ENCODE measurements at places on chromosomes 4 and X.
A peak's percentile ranks its signal among the peaks of the same experiment; 100 is the strongest.

DNA sequence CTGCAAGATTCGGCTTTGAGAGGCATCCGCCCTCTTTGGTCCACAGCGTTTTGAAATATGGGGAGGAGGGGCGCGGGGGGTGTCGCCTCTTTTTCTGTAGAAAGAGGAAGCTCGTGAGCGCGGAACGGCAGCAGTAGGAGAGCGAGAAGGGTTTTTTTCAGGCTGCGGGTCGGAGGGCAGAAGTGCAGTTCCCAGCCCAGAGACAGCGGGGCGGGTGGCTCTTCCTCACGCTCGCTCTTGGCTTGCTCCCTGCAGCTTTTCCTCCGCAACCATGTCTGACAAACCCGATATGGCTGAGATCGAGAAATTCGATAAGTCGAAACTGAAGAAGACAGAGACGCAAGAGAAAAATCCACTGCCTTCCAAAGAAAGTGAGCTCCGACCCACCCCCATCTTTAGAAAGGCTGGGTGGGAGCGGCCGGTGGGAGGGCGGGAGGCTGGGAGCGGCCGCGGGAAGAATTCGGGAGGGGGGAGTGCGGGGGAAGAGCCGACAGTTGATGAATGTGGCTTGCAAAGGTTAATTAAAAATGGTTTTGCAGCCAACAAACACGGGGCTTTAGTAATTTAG lies 1.2 kb downstream of the TMSB4X start:
- no peak for DNase-seq

- no peak for DNase-seq
Observed at GRCh38 chr4:155497306-155497705, 120.5 kb upstream of the MAP9 start.

- DNase-seq, result no peak
Observed at GRCh38 chr4:4763822-4764557, 95.5 kb upstream of the MSX1 start.

DNA sequence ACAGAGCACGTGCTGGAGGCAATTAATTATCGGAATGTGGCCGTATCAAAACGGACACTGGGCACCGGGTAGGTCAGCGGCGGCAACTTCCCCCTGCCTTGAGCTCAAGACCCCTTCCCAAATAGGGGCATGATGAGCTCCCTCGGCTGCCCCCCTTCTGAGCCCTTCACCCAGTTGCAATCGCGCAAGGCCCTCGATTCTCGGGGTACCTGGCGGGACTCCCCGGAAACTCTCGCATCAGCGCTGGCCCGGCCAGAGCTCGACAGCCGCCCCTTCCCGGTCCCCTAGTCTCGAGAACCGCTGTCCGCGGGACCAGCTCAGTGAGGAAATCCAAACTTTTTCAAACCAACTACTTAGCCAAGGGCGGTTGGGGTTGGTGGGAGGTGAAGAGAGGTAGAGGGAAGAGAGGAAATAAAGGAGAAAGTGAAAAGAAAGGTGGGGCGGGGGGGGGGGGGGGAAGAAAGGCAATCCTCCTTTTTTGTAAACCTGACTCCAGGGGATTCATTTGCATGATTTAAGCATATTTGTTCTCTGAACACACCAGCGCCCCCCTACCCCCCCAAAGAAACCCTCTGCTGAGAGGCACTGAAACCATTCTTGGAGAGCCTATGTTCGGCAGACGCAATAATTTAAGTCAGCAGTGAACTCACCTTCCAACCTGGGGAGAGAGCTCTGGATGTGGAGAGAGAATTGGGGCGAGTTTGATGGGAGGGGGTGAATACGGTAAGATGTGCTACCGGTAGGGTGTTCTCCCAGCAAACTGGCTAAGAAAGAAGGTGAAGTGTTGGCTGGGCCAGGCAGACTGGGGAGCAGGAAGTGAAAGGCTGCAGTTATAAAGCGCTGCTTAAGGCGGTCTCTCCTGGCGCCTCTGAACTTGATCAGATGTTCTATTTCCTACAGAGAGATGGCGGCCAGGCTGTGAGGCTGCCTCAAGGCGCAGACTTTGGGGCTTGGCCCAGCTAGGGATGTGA lies 2.0 kb upstream of the ZIC3 start:
- no peak for DNase-seq

GRCh38 chr4:93649828-93650227 lies 178.7 kb upstream of the ATOH1 start:
- no peak for DNase-seq

DNA sequence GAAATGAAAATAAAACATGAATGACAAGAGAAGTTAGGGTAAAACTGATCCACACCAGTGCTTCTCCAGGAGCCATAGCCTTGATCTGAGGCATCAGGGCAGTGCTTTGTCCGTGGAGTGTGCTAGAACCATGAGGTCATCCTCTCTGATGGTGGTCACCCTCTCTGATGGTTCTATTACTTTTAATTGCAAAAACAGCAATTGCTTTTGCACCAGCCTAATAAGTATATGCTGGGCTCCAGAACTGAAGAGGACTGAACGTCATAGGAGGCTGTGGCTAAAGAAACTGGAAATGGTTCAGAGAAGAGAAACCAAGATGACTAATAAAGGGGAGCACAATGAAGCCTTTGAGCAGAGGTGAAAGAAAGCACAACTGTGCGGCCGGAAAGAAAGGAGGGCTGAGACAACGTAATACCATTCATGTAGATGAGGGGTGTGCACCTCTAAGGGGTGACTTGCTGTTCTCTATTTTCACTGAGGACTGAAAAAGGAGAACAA lies 17.0 kb upstream of the TMEM154 start:
- no peak for DNase-seq

- DNase-seq, result no peak
Observed at GRCh38 chr4:89894649-89895550, at the start of gene MMRN1. TSS of gene MMRN1 (plus strand) at chr4:89894854. CDS start at chr4:89894972, 118 bp downstream.

DNA sequence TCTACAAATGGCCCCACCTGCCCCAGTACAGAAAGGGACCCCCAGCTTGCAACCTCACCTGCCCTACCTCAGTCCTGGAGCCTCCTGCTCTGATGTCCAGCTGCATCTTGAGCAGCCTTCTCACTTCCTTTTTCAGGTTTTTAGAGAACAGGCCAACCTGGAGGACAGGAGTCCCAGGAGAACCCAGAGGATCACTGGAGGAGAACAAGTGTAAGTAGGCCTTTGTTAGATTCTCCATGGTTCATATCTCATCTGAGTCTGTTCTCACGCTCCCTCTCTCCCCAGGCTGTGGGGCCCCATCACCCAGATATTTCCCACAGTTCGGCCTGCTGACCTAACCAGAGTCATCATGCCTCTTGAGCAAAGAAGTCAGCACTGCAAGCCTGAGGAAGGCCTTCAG lies 3.6 kb downstream of the MAGEA11 start:
- no peak for DNase-seq

DNA sequence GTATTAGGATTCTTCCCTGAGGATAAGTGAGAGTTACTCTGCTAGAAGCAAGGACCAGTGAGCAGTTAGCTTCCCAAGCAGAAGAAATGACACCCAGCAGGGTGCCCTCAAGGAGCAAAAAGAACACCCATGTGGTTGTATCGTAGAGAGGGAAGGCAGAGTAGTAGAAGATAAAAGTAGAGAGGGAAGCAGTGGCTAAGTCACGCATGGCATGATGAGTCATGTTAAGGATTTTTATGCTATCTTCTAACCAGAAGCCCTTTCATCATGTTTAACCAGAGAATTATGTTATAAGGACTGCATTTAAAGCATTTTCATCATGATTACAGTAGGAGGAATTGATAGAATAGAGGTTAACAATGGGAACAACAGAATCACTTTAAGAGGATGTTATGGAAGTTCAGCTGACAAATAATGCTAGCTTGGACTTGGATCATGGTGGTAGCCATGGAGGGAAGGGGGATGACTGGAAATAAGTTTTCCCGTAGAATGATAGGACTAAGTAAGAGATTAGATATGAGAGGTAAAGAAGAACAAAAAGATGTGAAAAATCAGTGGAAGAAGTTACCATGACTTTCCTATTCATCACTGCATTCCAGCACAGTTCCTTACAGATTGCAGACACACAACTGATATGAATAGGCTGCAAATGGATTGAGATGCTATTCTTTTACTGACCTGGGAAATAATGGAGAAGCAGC lies 383.5 kb upstream of the INTU start:
- DNase-seq, result peak; percentile 17

DNA sequence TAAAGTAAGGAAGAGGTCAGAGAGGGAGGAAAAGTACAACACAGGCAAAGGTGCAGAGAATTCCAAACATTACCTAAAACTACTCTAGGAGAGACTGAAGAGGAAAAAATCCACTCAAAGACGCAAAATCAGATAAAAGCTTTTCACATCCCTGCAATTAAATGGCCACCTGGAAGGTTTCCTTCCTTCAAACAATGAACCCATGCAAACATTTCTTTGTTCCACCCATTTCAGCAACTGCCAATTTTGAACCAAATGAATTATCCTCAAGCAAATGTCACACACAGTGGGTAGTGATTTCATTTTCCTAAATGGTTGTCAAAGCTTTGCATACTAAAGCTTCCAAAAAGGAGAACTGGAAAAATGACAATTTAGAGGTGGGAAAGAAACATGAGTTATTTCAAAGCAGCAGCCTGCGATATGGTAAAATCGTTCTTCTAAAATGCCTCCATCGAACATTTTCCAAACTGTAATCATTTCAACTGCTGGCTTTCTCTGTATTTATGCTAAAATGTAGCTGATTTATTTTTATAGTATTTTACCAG lies 45.0 kb downstream of the APBB2 start:
- DNase-seq, result no peak

DNA sequence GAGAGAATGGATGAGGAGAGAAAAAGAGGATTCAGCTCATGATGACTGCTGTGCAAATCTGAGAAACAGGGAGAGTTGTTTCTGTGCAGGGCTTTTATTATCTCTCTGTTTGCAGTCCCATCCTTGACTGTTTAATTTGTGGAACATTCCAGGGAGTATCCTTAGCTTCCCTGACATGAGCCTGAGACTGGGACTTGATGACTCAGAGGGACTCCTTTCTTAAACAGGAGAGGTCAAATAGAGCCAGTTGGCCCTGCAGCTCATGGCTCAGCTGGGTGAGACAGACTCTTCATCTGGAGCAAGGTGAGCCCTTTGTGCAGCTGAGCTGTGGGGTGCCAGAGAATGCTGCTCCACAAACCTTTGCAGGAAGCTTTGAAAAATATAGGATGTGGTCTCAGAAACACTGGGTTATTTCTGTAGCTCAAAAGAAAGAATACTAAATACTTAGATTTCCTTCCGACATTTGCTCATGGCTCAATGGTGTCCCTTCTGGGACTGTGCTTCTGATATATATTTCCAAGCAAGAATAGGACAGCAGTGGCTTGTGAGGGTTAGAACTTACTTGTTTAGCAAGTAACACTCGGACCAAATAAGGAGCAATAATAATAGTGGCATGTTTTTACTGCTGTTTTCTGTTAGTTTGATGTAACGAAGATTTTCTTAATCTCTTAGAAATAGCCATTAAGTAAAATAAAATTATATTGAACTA lies 14.5 kb downstream of the ARHGAP24 start:
- no peak for DNase-seq

- DNase-seq, result no peak
Observed at GRCh38 chr4:139300431-139301112, 733 bp upstream of the NAA15 start.

DNA sequence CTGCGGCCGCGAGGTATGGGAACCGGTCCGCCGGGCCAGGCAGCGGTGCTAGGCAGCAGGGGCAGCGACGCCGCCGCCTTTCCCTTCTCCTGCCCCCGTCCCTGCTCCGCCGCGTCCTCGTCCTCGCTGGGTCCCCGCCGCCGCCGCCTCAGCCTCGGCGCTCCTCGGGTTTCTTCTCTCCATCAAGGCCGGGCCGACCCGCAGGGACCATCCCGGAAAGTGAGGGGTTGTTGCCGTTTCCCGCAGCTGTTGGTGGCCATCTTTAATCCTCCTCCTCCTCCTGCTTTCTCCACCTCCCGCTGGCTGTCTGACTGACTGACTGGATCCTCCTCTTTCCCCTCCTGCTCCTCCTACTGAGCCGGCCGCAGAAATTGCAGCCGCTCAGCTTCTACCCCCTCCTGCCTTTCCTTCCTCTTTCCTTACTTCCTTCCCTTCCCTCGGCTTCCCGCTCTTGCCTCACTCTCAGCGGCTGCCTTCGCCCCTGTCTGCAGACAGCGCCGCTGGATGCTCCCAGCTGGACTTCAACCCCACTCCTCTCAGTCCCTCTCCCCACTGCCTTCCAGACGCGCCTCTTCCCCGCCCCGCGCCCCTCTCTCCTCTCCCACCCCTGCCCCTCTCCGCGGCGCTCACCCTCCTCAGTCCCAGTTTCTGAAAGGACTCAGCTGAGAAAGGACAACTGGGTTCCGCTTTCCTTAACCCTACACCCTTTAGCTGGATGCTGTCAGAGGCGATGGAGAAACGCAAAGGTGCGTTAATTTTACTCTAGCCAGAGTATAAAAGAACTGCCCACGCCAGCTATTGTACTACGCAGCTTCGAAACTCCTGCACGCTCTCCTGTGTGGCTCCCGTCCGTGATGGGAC lies at the start of gene WDFY3:
Gene WDFY3 (minus strand): TSS at position 309 of the 861 bp plus-strand sequence. CDS start 106,099 bp downstream, outside the sequence.
- DNase-seq, result peak; percentile 69

DNA sequence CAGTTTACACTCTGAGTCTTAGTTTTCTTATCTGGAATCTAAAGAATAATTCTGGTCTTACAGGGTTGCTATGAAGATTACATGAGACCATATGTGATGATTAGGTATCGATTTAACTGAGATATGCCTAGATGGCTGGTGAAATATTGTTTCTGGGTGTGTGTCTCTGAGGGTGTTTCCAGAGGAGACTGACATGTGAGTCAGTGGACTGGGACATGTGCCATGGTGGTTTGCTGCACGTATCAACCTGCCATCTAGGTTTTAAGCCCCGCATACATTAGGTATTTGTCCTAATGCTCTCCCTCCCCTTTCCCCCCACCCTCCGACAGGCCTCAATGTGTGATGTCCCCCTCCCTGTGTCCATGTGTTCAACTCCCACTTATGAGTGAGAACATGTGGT lies 186.0 kb upstream of the CXorf66 start:
- DNase-seq, result no peak

GRCh38 chrX:55907968-55908607 lies 190.5 kb downstream of the RRAGB start:
- DNase-seq, result no peak

- DNase-seq, result peak; percentile 20
Observed at GRCh38 chr4:99723612-99724011, 66.0 kb upstream of the C4orf54 start.

- DNase-seq, result no peak
Observed at GRCh38 chr4:99856166-99856565, 38.1 kb downstream of the LAMTOR3 start.

GRCh38 chrX:15702488-15703371 lies 35.3 kb upstream of the CA5B start:
- DNase-seq, result no peak

DNA sequence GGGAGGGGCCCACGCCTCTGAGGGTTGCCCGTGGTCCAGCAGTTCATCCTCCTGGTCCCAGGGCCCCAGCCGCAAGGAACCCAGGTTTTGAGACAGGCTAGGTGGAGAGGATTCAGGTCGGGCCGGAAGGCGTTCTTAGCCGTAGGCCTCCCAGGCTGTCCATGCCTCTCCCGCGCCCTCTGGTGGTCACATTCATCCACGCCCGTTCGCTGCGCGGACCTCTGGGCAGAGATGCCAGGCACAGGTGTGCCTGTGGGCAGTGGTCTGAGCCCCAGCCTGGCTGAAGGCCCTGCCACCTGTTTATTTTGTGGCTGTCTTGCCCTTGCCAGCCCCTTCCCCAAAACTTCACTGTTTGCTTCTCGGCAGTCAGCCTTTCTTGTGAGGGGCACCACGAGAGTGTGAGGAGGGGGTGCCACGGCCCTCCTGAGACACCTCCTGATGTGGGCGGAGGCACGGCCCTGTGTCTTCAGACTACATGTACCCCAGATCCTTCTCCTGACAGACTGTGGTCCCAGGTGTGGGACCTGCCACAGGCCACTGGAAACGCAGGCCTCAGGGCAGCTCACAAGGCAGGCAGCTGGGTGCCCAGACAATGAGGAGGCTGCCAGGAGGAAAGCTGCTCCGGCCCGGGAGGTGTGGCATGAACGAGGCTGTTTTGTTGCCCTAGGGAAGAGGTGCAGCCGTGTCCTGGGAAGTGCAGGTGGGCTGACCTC lies 5.0 kb downstream of the UVSSA start:
- no peak for DNase-seq

- DNase-seq, result no peak
Observed at GRCh38 chr4:26175006-26175786, 145.6 kb upstream of the RBPJ start.

Measured in GM04503 (cell line).